ENCODE measurements at places on chromosomes 4 and X. TPM values are rescaled to one million over a fixed set of nuclear protein-coding genes. Genes with fewer than 3 reads are reported as not detected.

DNA sequence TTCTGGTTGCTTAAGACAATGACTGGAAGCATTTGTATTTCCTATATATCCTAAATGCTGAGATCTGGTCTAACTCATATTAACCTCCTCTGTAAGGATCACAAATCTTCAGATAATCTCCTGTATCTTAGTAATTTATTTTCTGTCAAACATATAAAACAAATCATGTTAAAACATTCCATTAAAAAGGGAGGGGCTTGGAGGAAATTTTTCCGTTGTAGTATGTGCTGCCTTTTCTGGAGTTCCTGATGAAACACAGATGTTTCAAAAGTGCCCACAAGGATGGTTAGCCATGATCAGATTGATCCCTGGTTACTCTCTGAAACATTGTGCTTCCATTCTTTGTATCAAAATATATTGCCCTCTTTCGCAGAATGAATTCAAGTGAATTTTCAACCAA, 182.1 kb downstream of the TENM3 start:
- no peak overlapping the region for H3K27ac ChIP-seq
- H3K27me3 ChIP-seq: no peaks in the 10 kb centered on the region
- H3K4me3 ChIP-seq: no peak overlapping the region
- H3K36me3 ChIP-seq: no peaks in the 10 kb centered on the region

DNA sequence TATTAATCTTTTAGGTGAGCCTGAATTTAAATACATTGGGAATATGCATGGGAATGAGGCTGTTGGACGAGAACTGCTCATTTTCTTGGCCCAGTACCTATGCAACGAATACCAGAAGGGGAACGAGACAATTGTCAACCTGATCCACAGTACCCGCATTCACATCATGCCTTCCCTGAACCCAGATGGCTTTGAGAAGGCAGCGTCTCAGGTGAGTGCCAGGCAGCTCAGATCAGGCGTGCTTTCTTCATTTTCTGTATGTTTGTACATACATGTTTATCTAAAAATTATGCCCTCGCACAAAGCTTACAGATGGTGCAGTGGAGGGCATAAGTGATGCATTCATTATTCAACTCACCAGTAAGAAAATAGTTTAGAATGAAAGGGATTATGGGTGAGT, 85.6 kb downstream of the CPE start:
- no peaks in the 10 kb centered on the region for H3K27me3 ChIP-seq
- H3K27ac ChIP-seq: no peak overlapping the region
- DNase-seq: no peak
- H3K4me3 ChIP-seq: no peak overlapping the region
- peaks cover 2% of the 10 kb centered on the region for H3K4me1 ChIP-seq

DNA sequence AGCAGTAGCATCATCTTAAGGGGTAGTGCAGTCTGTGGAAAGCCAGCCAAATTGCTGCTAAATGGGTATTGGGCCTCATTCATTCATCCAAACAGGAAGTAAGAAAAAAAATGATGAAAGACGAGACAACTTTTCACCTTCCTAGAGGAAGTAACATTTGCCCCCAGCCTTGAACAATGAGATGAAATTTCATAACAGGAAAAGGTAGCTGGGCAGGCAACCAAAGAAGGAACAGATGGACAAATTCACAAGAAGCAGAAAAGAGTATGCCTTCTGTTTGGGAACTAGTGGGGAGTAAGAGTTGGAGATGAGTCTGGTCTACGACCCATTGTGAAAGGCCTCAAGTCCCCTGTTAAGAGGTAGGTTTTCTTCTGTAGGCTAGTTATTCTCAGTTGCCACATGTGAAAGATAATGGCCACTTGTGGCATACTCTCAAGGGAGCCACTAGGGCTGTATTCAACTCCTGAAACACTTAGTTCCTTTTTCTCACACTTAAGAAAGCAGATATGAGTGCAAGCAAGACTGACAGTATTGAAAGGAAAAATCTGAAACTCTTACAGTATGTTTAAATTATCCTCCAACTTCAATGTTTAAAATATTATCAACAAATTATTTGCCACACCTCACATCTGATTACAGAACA, 190.4 kb downstream of the AR start:
- DNase-seq: no peak
- no peaks in the 10 kb centered on the region for H3K4me1 ChIP-seq
- H3K27me3 ChIP-seq: no peaks in the 10 kb centered on the region
- no peak overlapping the region for H3K27ac ChIP-seq

DNA sequence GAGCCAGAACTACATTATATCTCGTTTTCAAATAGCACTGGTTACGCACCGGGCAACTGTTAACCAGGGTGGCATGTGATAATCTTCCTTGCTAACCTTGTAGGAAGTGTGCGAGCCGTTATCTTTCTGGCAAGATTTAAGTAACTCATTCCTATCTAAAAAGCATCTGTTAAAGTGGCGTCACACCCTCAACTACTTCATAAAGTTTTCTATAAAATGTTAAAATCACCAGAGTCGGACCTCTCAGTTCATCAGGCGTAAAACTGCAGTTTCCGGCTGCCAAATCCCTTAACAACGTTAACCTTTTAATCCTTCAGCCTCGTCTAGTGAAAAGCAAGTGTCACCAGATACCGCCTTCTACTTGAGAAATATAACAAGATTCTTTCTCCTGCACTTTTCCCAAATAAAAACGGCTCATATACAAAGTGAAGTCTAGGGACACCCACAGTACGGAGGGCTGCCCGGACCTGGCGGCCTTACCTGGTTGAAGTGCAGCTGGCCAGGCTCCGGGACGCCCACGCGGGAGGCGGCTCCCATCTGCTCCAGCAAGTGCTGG, 1.2 kb downstream of the SLC39A8 start:
- peaks cover 7% of the 10 kb centered on the region for H3K27me3 ChIP-seq
- peak; percentile 8 for DNase-seq
- no peaks in the 10 kb centered on the region for H3K36me3 ChIP-seq

GRCh38 chr4:87068583-87069021, 133.8 kb downstream of the AFF1 start:
- H3K27me3 ChIP-seq: no peaks in the 10 kb centered on the region
- H3K27ac ChIP-seq: peak overlapping the region; percentile 56
- no peak overlapping the region for H3K4me3 ChIP-seq
- DNase-seq: peak; percentile 88

The SLITRK2 gene
- 0.31 TPM for total RNA-seq

GRCh38 chr4:25702848-25703247, 47.2 kb downstream of the SLC34A2 start:
- DNase-seq: peak; percentile 41
- no peak overlapping the region for H3K4me3 ChIP-seq
- H3K27ac ChIP-seq: no peak overlapping the region
- H3K4me1 ChIP-seq: no peaks in the 10 kb centered on the region
- H3K36me3 ChIP-seq: no peaks in the 10 kb centered on the region
- H3K27me3 ChIP-seq: no peaks in the 10 kb centered on the region

The SLC9B2 gene
- 9.4 TPM for total RNA-seq

The SGMS2 gene
- 14.8 TPM for total RNA-seq

- H3K36me3 ChIP-seq: peaks cover 9% of the 10 kb centered on the region
- no peaks in the 10 kb centered on the region for H3K4me1 ChIP-seq
- DNase-seq: no peak
- H3K27me3 ChIP-seq: no peaks in the 10 kb centered on the region
- H3K27ac ChIP-seq: no peak overlapping the region
Observed at GRCh38 chr4:107689912-107690587, 30.0 kb downstream of the PAPSS1 start.

The BMP2K gene
- total RNA-seq: 22.4 TPM

The PHOX2B gene
- total RNA-seq: not detected

The BMPR1B gene
- total RNA-seq: 21.1 TPM

DNA sequence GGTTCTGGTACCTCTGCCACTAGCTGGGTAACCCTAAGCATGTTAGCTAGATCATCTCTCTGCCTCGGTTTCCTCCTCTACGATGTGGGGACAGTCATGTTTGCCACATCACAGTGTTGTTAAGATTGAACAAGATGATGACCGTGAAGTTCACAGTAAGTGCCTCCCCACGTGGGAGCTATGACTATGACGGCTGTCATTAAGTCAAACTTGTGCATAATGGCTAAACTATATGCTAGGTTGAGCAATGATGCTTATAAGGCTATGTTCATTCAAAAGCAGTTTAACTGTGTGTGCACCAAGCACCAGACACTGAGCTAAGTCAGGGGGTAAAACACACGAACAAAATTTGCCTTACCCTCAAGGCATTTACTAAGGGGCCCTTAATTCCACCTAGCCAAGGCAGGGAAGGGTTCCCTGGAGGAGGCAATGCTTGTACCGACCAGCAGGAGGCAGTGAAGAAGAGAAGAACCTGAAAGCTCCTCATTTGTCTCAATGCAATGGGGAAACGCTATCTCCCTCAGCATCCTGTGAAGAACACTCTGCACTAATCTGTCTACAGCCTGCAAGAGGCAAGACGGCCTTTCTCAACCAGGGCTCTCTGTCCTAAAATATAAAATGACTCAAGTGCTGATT, 52.9 kb downstream of the MAP7D2 start:
- H3K4me3 ChIP-seq: no peak overlapping the region
- H3K27me3 ChIP-seq: peaks cover 52% of the 10 kb centered on the region
- peaks cover 8% of the 10 kb centered on the region for H3K4me1 ChIP-seq
- no peaks in the 10 kb centered on the region for H3K36me3 ChIP-seq
- DNase-seq: no peak
- no peak overlapping the region for H3K27ac ChIP-seq
